ENCODE measurements at places on chromosomes 12 and 14. TPM values are rescaled to one million over a fixed set of nuclear protein-coding genes. Genes with fewer than 3 reads are reported as not detected.

The PLEKHD1 gene
- 4.3 TPM for total RNA-seq

The TEX22 gene
- 0.23 TPM for total RNA-seq

The TRPV4 gene
- total RNA-seq, result 13.9 TPM

The FGF6 gene
- 1.3 TPM for total RNA-seq

The TMEM233 gene
- total RNA-seq, result 1.8 TPM

The SLC25A47 gene
- not detected for total RNA-seq

The NPFF gene
- not detected for total RNA-seq

The EFS gene
- 35.5 TPM for total RNA-seq

The HOXC12 gene
- not detected for total RNA-seq

The NKX2-8 gene
- not detected for total RNA-seq

The CCNT1 gene
- 29.4 TPM for total RNA-seq

The SRRM4 gene
- total RNA-seq, result 0.06 TPM

The SLC6A13 gene
- 25.9 TPM for total RNA-seq

The LGR5 gene
- 7.5 TPM for total RNA-seq

The ZCCHC8 gene
- total RNA-seq, result 33.7 TPM

The PIANP gene
- total RNA-seq, result 2.0 TPM

The SERPINA10 gene
- 0.06 TPM for total RNA-seq

The LETMD1 gene
- total RNA-seq, result 67.9 TPM

The ARHGAP9 gene
- total RNA-seq, result 10.7 TPM

The AGAP2 gene
- total RNA-seq, result 2.9 TPM

The KLHDC1 gene
- total RNA-seq, result 6.2 TPM

The AQP6 gene
- total RNA-seq, result 18.5 TPM

The CFAP54 gene
- total RNA-seq, result 8.5 TPM

The DPY19L2 gene
- total RNA-seq, result 47.2 TPM

The SIX4 gene
- 11.9 TPM for total RNA-seq

The ITGB7 gene
- total RNA-seq, result 3.7 TPM

The RAD9B gene
- total RNA-seq, result 0.93 TPM

The EPS8 gene
- 75.7 TPM for total RNA-seq

The TBC1D30 gene
- 9.5 TPM for total RNA-seq

The TOMM20L gene
- not detected for total RNA-seq

The HOXC5 gene
- 4.0 TPM for total RNA-seq

The SLC5A8 gene
- 21.5 TPM for total RNA-seq

The VDR gene
- 2.7 TPM for total RNA-seq

The GUCY2C gene
- total RNA-seq, result not detected

The YARS2 gene
- total RNA-seq, result 30.9 TPM

The RD3L gene
- 0.23 TPM for total RNA-seq

The NFE2 gene
- total RNA-seq, result 6.6 TPM

The COX8C gene
- total RNA-seq, result not detected

The ZDHHC22 gene
- total RNA-seq, result 0.18 TPM

The AREL1 gene
- 28.0 TPM for total RNA-seq

The ETFBKMT gene
- 4.7 TPM for total RNA-seq

The RASAL1 gene
- 15.1 TPM for total RNA-seq

The ACSM4 gene
- not detected for total RNA-seq

The IL26 gene
- total RNA-seq, result not detected

The CLEC1B gene
- total RNA-seq, result 1.1 TPM

The WNT1 gene
- total RNA-seq, result not detected

The ADGRD1 gene
- total RNA-seq, result 16.8 TPM

The MANSC4 gene
- 0.29 TPM for total RNA-seq

The CLEC4D gene
- 1.8 TPM for total RNA-seq

The GSC gene
- 1.7 TPM for total RNA-seq
